Activated naive CD4-positive, alpha-beta T cell (primary cell): ENCODE measurements at places on chromosomes 2 and 18.

- DNase-seq: no peak
These were observed 8.9 kb upstream of the MYL12A start for GRCh38 chr18:3238742-3239141.

GRCh38 chr2:65294136-65294535 is 66.5 kb downstream of the ACTR2 start:
- DNase-seq: no peak

DNA sequence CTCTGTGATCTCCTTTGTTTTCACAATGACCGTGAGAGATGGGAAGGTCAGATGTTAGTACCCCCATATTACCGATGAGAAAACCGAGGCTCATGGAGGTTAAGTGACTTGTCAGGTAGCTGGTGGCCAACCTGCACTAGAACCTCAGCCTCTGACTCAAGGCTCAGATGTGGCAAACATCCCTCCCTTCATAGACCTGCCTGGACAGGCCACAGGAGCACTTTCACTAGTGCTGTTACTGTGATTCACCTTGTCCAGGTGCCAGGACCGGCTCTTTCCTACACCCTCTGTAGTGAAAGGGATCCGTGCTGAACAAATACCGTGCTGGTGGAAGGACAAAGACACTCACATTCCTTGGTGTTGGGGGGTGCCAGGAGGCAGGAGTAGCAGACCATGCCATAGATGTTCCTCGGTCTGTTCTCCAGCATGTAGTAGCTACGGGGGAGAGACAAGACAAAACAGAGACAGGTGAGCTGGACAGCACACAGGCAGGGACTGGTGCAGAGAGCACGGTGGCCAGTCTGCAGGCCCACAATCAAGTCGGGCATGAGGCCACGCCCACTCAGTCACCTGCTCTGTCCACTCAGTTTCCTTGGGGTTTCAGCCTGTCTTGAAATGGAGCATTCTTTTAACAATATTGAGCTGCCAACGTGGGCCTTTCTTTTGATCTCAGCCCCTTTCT is 65.9 kb downstream of the EDAR start:
- no peak for DNase-seq

DNA sequence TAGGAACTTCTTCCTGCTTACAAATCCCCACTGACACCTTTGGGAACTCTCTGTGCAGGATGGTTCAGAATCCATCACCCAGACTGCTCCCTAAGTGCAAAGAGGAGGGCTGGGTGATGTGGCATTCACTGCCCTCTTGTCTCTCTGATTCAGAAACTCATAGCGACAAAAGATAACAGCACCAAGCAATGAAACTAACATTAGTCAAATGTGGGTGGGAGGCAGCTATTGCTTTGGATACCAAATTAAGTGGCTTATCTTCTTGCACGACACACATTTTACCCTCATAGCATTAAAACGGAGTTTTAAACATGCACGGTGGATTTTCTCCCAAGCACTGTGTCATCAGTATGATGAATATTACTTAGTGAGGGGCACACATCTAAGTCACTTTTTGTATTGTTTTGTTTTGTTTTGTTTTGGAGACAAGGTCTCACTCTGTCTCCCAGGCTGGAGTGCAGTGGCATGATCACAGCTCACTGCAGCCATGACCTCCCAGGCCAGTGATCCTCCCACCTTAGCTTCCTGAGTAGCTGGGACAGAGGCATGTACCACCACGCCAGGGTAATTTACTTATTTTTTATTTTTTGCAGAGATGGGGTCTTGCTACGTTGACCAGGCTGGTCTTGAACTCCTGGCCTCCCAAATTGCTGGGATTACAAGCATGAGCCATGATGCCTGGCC is 40.9 kb upstream of the NEB start:
- DNase-seq: no peak

- no peak for DNase-seq
These were observed 52.0 kb upstream of the FAM171B start for GRCh38 chr2:186641807-186642321.

- no peak for DNase-seq
These were observed 28.7 kb upstream of the LYPD6B start for GRCh38 chr2:149009576-149010461.

DNA sequence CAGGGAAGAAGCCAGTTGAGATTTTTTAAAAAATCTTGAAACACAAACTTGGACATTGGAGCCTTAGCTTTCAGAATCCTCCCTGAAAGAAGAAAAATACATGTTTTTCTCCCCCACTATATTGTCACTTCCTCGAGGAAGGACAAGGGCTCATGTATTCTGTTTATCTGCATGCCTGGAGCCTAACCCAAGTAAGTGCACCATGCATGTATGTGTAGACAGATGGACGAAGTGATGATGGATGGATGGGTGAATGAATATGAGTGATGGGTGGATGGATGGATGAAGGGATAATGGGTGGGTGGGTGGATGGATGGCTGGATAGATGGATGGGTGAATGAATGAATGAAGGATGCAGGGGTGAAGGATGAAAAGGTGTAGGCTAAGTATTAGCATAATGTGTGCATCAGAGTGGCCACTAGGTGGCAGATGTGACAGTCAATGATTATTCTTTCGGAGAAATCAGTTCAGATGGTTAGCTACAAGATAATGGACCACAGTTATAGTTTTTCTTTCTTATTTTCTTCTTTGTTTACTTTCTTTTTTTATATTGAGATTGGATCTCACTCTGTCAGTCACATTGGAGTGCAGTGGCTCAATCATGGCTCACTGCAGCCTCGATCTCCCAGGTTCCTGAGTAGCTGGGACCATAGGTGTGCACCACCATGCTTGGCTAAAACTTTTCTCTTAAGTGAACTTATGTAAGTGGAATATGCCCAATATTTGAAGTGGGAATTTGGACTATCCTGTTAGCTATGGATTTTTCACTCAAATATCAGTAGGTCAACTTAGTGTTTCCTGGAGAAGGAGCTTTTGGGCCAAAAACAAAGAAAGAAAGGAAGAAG is 18.5 kb upstream of the CCDC93 start:
- peak; percentile 11 for DNase-seq

DNA sequence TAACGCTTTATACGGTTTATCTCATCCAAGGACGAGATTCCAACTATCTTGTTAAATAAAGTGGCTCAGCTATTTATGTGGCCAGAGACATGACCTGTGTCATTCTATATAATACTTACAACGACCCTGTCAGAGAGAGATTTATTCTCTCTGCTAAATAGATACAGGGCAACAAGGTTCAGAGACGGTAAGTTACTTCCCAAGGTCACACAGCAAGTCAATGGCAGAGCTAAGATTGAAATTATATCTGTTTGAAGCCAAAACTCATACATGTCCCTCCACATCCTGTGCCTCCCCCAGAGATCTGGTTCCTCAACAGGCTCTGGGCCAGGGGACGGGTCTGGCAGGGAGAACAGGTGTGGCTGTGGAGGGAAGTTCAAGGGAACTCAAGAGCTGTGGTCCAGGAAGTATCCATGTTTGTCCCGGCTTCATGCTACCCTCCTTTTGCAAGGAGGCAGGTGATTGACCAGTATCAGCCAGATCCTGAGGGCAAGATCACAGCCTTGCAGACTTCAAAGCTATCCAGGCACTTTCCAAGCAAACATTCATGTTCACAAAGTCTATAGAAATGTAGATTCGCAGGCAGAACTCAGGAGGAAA is 99.8 kb downstream of the CAPN13 start:
- no peak for DNase-seq
